ENCODE measurements at places on chromosomes 7 and 10. TPM values are rescaled to one million over a fixed set of nuclear protein-coding genes. Genes with fewer than 3 reads are reported as not detected.

FGL2 gene
- total RNA-seq = 0.13 TPM

RP9 gene
- total RNA-seq = 22.2 TPM

DLX5 gene
- not detected for total RNA-seq

LOXL4 gene
- total RNA-seq = 5.7 TPM

DCLRE1A gene
- total RNA-seq = 9.9 TPM

GRCh38 chr10:53852450-53853175 is 948.4 kb downstream of the PCDH15 start:
- DNase-seq = no peak

GRCh38 chr7:23662124-23662983 is 17.6 kb upstream of the FAM221A start:
- no peak for DNase-seq

- no peak for DNase-seq
These were observed 246.6 kb downstream of the ADRA2A start for GRCh38 chr10:111323389-111323966.

All from kidney epithelial cell (primary cell).